ENCODE measurements at places on chromosomes 13 and 19.

DNA sequence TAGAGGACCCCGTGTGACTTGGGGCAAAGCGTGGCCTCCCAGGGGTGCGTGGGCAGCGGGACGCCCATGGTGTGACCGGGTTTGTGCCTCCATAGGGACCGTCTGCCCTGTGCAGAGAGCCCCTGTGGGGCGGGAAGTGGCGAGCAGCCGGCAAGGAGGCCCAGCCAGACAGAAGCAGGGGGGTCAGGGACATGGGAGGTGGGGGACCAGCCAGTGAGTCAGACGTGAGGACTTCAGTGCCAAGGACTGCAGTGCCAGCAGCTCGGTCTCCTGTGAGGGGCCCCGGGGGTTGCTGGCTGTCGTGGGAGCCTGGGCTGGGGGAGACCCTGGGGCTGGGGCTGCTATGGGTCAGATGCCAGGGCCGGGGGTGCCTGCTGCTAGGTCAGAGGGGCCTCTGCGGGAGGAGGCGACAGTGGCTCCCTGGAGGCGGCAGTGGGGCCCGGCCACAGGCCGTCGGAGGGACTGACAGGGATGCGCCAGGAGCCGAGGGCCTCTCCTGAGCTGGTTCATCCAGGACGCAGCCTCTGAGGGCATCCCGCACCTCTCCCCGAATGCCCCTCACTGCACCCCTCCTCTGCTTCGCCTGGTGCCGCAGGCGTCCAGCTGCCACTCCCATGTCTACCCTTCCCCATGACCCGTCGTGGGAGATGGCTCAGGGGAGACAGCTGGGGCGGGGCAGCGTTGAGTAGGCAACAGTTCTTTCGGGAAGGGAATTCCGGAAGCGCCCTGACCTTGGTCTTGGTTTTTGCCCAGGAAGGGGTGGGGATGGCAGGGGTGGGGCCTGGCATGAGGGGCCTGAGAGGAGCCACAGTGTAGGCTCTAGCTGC is 80.0 kb downstream of the KDM4B start:
- DNase-seq: no peak

DNA sequence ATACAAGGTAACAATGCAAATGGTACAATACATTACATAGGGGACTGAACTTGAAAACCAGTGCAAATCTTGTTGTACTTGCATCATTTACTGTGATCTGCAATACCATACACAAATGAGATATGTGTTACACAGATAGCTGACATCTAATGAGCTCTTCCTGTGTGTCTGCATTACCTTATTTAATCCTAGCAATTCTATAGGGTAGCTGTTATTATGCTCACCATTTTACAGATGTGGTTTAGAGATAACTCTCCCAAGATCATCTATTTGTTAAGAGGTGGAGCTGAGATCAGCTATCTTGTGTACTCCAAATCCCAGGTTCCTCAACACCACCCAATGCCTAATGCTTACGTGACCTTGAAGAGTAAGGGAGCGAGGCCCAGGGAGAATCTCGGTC is 21.4 kb upstream of the SERP2 start:
- no peak for DNase-seq

DNA sequence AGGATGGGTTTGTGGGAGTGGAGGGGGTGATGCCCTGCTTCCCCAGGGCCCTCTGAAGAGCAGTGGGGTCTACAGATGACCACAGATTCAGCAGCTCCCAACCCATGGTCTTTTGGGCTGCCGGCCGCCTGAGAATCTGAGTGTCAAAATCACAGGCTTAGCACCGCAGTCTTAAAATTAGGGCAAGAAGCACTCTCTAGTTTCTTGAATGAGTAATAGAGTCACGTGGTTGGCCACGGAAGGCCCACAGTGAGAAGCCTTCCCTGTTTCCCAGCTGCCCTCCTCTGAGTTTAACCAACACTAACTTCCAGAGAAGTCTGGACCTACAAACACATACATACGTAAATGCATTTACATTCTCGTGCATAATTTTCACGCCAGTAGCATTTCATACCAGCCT is 5.2 kb downstream of the PRMT1 start:
- DNase-seq: no peak

DNA sequence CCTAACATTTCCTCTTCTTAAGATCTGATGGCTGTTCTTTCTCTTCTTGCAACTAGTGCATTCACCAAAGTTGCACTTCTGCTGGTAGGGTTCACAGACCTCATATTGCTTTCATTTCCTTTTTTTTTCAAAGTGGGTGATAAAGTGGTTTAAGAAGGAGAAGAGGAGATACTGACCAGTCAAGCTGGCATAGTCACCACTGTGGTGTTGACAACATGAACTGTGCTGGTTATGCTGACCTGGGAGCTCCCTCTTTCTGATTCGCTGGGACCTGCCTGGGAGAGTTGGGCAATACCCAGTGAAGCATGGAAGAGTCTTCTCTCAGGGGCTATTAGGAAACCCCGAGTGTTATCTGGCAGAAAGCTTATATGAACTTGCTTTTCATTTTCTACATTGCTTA is 222.9 kb downstream of the SLITRK5 start:
- no peak for DNase-seq

DNA sequence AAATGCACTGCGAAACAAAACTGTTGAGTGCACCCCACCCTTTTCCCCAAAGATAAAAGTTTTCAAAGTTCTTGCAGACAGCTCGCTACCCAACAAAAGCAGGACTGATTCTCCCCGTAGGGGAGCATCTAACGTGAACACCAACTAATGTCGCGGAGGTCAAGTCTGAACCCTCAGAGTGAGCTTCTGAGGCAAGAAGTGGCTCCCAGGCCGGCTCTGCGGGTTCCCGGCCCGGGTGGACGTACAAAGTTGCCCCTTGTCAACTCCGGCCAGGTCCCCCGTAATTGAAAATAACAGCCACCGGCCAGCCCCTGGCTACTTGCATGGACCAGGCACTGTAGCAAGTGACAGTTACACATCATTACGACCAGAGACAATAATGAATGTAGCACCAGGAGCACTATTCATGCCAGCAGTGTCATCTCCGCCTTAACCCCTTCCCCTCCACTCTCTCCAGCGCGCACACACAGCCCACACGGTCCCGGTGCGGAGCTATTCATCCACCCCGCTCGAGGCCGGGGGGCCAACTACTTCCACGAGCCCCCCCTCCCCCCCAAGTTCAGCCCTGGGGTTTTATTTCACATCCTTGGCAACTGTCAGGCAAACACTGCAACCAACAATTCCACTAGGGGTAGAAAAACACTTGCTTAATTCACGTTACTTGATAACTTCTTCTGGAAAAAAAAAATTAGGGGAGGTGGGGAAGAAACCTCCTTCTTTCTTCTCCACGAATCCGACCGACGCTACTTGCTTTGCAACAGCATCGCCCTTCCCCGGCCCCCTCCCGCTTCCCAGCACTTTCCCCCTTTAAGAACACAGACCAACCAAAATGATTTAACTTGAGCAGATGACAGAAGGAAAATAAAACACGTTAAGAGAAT is 1.2 kb downstream of the KLF12 start:
- peak; percentile 39 for DNase-seq

GRCh38 chr13:99648066-99648665 is 146.9 kb downstream of the TM9SF2 start:
- DNase-seq: no peak

- no peak for DNase-seq
Observed at GRCh38 chr13:26299168-26299750, 45.3 kb downstream of the CDK8 start.

GRCh38 chr19:46471116-46471733 is at the start of gene PNMA8A:
Gene PNMA8A, minus strand, starts transcription at chr19:46471563. Its CDS starts 528 bp downstream, at chr19:46471035.
- DNase-seq: peak; percentile 67

GRCh38 chr19:45955905-45956608 is 17.6 kb downstream of the NOVA2 start:
- DNase-seq: peak; percentile 60

- no peak for DNase-seq
Observed at GRCh38 chr19:21028969-21029268, 8.5 kb downstream of the ZNF430 start.

DNA sequence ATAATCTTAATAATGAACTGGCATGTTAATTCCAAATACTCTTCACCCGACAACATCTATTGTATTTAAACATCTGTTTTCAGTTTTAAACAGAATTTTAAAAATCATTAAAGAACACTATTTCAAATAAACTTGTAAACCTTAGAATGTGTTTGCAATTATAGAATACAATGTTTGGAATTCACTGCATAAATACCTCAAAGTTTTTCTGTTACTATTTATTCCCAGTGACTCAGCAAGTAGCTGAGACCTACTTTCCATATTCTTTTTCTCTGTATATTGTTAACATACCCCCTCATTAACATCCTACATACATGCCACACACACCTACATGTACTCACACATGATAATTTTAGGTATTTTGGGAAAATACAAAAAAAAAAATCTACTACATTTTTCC is 1134.3 kb downstream of the SLITRK1 start:
- DNase-seq: no peak

DNA sequence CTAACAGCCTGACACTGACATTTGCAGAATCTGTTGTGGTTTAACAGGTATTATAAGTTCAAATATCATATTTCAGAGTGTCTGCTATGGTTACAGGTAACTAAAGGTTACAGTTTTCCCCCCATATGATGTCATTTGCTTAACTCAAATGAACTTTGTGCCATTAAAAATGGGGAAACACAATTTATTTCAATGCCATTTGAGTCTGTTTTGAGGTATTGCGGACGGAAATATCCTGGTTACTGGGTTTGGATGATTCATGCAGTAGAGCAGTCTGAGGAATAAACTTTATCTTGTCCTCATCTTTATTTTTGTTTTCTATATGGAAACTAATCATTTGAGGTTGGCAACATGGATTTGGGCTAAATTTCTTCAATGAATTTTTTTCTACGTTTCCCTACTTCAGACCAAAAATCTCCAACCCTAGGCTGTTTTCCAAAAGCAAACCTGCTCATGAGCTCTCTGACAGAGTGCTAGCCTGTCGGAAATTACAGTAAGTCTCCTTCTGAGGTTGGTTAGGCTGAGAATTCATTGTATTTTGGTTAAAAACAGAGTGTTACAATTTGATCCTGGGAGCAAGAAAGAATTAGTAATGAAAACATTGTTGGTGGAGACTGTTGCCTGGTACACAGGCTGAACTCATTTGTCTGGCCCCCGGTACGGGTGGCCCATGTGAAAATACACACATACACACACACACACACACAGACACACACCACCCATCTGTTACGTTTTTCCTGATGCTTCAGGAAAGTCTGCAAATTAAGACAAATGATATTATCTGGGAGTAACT is 66.1 kb downstream of the AKAP11 start:
- DNase-seq: no peak

GRCh38 chr19:44807652-44808462 is 1.0 kb upstream of the BCAM start:
- DNase-seq: no peak

DNA sequence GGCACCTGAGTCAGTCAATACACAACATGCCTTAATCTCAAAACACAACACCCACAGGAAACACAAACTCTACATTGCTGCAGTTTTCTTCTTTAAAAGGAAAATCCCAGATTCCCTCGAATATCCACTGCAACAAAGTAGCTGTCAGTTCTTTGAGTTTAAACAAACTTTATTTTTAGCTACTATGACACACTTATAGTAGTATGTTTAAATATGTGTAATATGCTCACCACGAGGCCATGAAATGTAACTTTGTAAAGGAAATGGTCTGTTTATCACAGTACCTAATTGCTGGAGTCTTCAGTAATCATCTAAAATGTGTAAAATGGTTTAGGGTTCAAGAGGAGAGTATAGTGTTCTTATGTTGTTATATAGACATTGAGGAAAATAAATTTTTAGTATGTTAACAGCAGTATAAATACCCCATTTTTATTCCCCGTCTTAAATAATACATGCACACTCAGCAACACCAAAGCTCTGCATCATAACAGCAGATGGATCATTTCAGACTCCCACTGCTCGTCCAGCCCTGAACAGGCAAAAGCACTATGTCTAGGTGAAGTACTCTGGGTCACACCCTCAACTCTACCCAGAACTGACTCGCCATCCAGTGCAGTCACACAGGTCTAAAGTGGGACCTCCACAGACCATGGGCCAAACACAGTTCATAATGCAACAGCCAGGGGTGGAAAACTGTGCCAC is 20.6 kb downstream of the TUBGCP3 start:
- no peak for DNase-seq

GRCh38 chr13:105446197-105446596 is 1089.3 kb downstream of the EFNB2 start:
- DNase-seq: no peak

DNA sequence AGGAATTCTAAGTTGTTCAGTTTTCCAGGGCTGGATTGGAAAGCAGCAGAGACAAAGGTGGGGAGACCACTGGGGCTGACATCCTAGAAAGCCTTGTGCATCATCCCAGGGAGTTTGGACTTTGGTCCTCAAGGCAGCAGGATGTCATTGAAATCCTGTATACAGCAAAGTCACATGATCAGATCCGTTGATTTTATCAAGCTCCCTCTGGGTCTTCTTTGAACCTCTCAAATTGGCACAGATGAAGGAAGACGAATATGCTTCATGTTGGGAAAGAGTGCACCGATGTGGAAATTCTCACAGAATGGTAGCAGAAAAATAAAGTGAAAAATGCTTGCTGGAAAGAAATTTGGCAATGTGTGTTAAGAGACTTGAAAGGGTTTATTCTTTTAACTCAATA is 149.8 kb upstream of the TMTC4 start:
- DNase-seq: no peak

DNA sequence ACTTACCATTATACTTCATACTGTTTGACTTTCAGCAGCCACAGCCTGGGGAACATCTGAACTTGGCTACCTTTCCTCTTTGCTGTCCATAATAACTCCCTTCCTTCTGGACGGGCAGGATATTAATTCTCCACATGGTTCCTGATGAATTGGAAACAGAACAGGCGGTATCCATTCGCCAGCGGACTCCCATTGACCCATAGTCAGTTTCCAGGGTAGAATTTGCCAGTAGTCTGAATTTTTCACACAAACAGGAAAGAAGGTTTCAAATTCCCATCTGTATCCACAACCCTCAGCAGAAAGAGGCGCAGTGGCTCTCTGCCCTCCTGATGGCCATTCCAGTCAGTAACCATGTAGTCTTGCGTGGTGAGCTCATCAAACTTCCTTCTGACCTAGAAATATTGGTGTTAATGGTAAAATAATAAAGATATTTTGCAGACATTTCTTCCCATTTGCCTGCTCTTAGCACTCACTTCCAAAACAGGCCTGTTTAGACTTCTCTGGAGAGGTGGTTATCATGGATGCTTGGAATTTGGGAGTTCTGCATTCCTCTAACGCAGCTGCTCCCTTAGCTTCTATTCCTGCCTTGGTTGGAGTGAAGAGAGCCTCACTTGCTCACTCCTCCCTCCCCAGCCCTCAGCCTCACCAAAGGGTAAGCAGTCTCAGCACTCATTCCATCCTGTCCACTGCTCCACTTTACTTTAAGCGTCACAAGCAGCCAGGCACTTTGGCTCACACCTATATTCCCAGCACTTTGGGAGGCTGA is 75.0 kb upstream of the OXGR1 start:
- no peak for DNase-seq

DNA sequence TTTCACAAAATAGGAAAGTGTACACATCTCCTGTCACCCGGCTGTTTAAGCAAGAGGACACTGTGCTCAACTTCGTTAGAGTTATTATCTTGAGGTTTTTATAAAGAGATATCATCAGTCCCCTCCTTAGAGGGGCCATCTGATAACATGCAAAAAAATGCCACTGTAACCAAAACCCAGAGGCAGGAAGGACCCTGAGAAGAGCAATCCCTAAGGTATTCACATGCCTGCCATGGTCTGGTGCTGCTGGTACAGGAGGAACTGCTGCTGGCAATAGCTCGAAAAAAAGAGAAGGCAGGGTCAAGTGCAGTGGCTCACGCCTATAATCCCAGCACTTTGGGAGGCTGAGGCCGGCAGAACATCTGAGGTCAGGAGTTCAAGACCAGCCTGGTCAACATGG is 12.8 kb upstream of the CEACAM3 start:
- DNase-seq: no peak

- no peak for DNase-seq
Observed at GRCh38 chr19:34265221-34265650, 10.9 kb downstream of the GARRE1 start.

All from C1 segment of cervical spinal cord (tissue), 14 donors.